ENCODE measurements at places on chromosomes 11 and 22.

GRCh38 chr11:95426823-95427462, 195.9 kb upstream of the SESN3 start:
- no peak for DNase-seq

- no peak for DNase-seq
These were observed 8.5 kb downstream of the MAP4K2 start for GRCh38 chr11:64794526-64794925.

DNA sequence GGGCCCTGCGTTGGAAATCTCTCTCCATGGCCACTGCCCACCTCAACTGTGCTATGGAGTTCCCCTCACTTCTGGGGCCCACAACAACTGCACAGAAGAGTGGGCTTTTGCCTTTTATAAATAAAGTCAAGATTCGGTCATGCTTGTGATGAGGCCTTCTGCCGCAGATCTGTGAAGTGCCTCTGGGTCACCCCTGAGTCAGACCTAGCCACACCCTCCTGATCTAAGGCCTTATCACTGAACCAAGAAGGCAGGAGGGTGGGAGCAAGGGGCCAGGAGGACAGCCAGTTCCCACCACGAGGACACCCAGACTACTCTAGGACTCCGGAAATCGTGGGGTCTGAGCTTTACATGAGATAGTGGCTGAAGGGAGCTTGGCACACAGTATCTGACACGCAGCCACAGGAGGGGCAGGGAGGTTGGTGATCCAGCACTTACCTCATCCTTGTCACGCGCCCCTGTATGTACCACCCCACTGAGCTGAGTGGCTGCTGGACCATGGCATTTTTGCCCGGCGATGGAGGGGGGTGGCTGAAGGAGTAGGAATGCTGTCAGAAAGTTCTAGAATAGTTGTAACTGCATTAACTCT, 115.7 kb downstream of the ABTB2 start:
- no peak for DNase-seq

DNA sequence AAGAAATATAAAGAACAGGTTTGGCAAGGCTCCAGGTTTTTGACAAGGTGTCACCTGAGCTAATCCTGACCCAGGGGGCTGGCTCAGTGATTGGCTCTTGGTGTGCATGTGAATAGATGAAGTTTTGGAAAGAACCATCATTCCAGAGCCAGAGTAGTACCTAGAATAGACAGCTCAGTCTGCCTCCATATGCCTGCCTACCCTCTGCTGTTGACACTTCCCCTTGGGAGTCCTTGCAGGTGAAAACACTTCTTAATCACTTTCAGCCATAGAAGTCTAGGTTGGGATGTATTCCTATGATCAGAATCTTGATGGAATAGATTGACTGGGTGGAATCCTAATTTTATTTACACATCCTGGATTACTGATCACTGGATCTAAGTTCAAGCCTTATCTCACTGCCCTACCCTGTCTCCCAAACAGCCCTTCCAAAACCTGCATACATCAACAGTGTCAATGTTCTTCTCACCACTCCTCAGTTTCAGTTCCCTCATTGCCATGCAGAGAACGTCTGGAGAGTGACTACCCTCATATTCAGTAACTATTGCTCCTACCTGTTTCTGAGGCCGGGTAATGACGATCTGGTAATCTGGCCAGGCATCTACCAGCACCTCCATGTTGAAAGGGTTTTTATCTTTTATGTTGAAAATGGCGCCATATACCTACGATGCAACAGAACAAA, 6.7 kb downstream of the GLYATL2 start:
- DNase-seq: no peak

DNA sequence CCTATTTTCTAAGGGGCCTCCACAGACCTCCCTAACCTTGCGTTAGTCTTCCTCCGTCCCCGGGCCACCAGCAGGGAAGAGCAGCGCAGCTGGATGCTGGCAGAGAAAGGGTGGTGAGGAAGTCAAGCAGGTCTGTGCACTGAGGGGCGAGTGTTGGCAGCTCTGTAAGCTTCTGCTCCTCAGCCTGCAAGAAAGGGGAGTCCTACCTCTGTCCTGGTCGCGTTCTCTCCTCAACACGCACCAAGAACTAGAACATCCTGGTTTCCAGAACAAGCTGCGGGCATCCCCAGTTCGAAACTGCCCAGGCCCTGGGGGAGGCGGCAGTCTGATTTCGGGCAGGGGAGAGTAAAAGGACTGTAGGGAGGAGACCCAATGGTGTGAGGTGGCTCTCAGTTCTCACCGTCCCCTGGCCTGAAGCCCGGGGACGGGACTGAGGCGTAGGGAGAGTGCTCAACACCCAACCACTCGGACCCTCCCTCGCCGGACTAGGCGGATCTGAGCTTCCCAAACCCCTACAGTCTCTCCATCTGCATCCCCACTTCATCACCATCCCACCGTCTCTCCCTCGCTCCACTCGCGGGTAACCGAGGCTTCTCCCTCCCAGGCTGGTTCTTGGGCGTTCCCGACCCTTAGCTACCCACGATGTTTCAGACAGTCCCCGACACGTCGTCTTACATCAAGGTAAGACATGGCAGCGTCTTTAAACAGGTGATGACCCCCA, 7.7 kb upstream of the FLI1 start:
- DNase-seq: no peak

DNA sequence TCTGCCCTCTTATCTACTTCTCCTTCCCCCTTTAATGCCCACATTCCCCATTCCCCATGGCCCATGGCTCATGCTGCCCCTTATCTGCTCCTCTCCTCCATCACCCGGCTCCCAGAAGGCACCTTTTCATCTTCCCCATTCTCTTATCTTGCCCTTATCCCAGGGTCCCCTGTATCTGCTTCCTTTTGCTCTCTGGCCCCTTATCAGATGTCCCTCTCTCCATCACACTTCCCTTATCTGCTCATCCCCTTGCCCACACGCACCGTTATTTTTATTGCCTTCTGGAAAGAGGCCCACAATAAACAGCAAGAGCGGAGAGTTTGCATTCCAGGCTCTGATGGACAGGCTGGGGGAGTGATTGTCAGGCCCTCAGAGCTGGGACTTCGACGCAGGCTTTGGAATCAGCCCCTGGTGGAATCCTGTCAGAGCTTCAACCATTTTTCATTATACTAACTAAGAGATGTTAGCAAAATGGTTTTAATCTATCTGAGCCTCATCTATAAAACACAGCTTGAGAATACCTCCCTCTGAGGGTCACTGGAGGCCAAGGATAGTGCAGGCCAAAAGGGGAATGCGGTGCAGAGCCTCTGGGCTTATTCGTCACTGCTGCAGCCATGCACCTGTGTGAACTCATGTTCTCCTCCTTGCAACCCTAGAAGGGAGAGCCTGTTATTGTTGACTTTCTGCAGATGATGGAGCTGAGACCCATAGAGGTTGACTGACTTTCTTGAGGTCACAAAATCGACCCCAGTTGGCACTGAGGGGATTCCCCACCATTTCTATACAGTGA, 37.0 kb upstream of the LRRC55 start:
- DNase-seq: no peak

GRCh38 chr11:107078375-107078774, 60.1 kb upstream of the GUCY1A2 start:
- DNase-seq: no peak

DNA sequence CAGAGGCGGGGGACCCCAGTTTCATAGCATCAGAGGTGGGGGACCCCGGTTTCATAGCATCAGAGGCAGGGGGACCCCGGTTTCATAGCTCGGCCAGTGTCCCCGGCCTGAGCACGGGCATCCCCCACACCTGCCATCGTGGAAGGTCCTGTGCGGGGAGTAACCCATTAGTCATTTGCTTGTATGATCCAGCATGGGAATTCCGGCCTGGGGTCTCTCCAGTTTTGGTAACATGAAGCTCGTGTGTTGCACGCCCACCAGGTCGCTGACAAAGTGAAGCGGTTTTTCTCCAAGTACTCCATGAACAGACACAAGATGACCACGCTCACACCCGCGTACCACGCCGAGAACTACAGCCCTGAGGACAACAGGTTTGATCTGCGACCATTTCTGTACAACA, 29.0 kb upstream of the KRTAP5-7 start:
- no peak for DNase-seq

DNA sequence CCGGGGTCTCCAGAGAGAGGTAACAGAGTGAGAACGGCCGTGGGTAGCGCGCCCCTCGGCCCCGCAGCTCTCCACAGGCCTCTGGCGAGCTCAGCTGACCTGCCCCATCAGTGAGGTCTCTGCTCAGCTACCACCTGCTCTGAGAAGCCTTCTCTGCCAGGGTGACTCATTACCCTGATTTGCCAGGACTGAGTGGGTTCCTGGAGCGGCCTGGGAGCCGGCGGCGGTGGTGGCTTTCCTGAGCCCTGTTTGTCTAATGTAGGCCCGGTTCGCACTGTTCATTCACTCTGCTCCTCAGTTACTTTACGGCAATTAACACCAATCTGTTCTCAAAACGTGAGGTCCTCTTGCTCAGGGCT, 351.0 kb upstream of the B3GAT1 start:
- no peak for DNase-seq

DNA sequence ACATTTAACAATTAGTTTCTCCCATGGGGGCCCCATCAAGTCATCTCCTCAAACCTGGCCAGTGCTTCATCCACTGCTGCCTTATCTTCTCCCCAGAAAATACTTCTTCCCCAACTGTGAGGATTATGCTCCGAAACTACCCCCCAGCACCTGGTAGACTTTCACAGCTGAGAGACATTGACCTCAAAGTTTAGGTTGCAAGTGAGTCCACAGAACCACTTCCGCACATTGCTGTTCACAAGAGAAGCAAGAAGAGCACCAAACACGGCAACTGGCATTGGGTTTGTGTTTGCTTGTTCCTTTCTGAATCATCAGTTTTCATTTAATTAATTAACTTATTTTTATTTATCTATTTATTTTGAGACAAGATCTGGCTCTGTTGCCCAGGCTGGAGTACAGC, 6.1 kb downstream of the MCHR1 start:
- no peak for DNase-seq

Measured in stimulated activated CD4-positive, alpha-beta T cell treated with anti-CD3 and anti-CD28 coated beads, Interleukin-1b, Interleukin-23, amount 100 ng/mL, for 24 hours (primary cell).